NCI-H524 (cell line): ENCODE measurements at places on chromosomes 2 and 18.
A peak's percentile ranks its signal among the peaks of the same experiment; 100 is the strongest.

DNA sequence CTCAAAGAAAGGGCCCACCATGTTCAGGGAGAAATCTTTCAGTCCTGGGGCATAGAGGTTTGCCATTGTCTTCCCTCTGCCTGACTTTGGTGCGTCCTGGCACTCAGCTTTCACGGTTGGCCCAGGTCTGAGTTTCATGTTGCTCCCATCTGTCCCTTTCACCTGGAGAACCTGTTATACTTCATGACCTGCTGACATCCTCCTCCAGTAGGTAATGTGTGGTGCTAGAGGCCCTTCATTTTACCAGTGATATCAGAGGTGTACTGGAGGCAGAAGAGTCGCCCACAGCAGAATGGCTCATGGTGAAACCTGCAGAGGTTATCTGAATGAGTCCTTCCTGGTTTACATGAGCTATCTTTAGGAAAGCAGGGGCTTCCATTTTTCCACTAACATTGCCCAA is 128.8 kb upstream of the DLX2 start:
- no peak for DNase-seq

- DNase-seq: no peak
Observed at GRCh38 chr2:217940261-217941220, 62.3 kb downstream of the TNS1 start.

GRCh38 chr2:30828586-30828985 is 21.3 kb upstream of the CAPN13 start:
- DNase-seq: no peak

- no peak for DNase-seq
Observed at GRCh38 chr2:161913865-161914264, 160.2 kb downstream of the DPP4 start.

GRCh38 chr18:46247942-46248341 is 143.8 kb downstream of the HAUS1 start:
- DNase-seq: no peak

- DNase-seq: no peak
Observed at GRCh38 chr18:47484068-47484467, 232.6 kb upstream of the SKOR2 start.

DNA sequence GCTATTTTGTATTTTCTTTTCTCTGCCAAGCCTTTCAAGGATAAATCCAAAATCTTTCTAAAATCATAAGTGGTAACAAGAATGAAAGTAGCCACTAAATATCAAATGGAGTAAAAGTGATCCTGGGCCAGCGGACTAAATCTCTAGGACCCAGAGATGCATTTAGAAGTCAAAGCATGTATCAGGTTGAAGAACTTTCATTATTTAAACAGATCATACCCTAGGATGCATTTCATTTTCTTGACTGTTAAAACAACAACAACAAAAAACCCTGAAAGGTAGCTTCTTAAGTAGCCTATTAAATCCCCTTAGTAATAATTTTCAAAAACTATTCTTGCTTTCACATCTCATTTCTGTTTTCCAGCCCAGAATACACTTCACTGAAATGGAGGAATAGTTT is 4.8 kb upstream of the POU3F3 start:
- no peak for DNase-seq

- DNase-seq: no peak
Observed at GRCh38 chr2:29871541-29871940, 49.8 kb downstream of the ALK start.

DNA sequence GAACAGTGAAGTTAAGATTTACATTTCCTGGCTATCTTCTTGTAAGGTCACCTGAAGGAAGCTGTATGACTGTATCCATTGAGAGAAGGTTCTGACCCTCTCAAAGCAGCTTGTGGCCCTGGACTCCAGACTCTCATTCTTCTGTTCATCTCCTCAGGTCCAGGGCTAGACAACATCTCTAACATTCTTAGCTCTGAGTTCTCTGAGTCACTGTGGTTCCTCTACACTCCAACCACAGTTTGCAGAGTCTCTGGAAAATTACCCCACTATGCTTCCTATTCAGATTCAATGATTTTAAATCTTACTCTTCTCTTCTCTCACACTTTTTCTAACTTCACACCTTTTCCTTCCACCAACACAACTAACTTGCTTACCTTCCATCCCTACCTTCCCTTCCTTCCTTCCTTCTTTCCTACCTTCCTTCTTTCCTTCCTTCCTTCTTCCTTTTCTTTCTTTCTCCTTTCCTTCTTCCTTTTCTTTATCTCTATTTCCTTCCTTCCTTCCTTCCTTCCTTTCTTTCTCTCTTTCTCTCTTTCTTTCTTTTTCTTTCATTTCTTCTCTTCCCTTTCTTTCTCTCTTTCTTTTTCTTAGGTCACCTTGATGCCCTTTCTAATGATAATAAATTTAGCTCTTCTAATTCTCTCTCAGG is 824.3 kb upstream of the ZEB2 start:
- no peak for DNase-seq

- no peak for DNase-seq
Observed at GRCh38 chr2:147031897-147032296, 812.9 kb upstream of the ACVR2A start.

GRCh38 chr2:172293952-172294351 is 133.4 kb upstream of the ITGA6 start:
- peak; percentile 34 for DNase-seq

DNA sequence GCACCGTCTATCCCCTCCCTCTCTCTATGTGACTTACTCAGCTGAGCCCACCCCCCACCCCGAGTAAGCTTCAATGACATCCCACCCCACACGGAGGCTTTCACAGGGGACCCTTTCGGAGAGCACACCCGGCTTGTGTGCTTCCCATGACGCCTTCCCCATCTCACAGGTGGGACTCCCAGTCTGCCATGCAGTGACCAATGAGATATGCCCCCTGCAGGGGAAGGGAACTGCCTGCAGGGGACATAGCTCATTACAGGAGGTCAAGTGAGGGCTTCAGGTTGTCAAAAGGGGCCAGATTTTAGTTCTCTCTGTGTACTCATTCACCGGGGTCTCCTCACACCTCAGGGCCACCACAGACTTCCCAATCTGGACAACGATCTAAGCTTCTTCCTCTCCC is 112.6 kb downstream of the GAREM1 start:
- DNase-seq: no peak

GRCh38 chr2:224417947-224418346 is 16.0 kb upstream of the FAM124B start:
- no peak for DNase-seq

- no peak for DNase-seq
Observed at GRCh38 chr2:218691234-218691633, 19.3 kb downstream of the STK36 start.

GRCh38 chr18:58400331-58400870 is 228.5 kb downstream of the ALPK2 start:
- no peak for DNase-seq

GRCh38 chr2:48109491-48110204 is 203.3 kb upstream of the FBXO11 start:
- no peak for DNase-seq

GRCh38 chr2:135424849-135425248 is 106.2 kb downstream of the ZRANB3 start:
- no peak for DNase-seq

DNA sequence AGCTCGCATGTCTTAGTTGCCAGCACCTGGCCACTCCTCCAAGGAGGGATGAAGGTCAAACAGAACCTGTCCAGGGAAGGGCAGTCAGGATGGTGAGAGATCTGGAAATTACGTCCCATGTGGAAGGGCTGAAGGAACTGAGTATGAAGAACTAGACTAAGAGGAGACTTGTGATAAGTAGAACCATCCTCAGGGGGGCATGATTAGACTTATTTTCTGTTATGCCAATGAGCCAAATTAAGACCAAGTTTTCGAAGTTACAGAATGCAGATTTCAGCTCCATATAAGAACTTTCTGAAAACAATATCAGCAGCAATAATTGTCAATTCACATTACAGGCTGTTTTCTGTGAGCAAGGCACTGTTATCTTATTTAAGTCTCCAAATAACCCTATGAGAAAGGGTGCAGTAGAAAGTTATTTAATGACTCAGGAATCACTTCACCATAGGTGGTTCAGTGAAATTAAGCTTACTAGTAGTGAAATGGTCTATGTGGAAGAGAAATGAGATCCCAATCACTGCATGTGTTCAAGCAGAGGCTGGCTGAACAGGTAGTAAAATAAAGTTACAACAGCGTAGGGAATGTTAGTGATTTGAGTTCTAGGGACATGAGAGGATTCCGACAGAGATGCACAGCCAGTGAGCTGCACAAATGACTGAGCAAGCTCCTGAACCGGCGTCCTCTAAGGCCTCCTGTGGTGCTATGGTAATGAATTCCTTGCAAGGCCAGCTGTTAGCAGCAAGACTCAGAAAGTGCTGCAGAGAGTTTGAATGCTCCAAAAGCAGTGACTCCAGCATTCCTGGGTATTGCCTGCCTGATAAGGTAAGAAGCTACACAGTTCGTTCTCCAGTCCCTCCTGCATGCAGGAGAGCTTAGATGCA is 4.5 kb upstream of the DYM start:
- peak; percentile 6 for DNase-seq

- no peak for DNase-seq
Observed at GRCh38 chr2:187129306-187129705, 280.3 kb upstream of the ZSWIM2 start.

DNA sequence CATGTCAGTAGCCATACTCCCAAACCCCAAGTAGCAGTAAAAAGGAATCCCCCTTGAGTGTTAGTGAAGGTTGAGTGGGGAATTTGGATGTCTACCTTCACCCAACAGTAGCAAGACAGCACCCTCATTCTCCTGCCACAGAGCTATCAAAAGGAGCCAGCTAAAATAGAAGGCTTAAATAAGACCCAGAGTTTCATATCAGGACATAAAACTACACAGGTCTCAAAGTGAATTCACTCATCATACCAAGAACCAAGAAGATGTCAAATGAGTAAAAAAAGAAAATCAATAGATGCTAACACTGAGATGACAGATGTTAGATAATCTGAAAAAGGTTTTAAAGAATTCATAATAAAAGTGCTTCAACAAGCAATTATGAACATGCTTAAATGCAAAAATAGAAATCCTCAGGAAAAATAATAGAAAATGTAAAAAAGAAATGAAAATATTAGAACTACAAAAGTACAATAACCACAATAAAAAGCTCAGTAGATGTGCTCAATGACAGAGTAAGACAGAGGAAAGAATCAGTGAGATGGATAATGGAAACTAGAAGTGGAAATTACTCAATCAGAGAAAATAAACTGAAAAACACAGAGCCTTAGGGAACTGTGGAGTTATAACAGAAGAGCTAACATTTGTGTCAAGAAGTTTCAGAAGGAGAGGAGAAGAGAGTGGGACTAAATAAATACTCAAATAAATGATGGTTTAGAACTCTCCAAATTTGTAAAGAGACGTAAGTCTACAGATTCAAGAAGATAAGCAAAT is 90.5 kb downstream of the EDAR start:
- DNase-seq: no peak

- peak; percentile 85 for DNase-seq
Observed at GRCh38 chr18:10518595-10519255, 7.1 kb upstream of the NAPG start.

DNA sequence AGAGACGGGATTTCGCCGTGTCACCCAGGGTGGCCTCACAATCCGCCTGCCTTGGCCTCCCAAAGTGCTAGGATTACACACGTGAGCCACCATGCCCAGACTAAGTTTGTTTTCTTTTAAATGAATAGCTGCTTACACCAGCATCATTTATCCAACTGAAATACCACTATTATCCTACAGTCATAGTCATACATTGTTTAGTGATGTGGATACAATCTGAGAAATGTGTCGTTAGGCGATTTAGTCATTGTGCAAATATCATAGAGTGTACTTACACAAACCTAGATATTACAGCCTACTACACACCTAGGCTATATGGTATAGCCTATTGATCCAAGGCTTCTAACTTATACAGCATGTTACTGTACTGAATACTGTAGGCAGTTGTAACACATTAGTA is 10.3 kb downstream of the ZC3H15 start:
- no peak for DNase-seq

- DNase-seq: no peak
Observed at GRCh38 chr18:69865776-69866175, 81.9 kb downstream of the CD226 start.

GRCh38 chr2:82260521-82260920 is 1956.0 kb upstream of the LRRTM1 start:
- DNase-seq: no peak

DNA sequence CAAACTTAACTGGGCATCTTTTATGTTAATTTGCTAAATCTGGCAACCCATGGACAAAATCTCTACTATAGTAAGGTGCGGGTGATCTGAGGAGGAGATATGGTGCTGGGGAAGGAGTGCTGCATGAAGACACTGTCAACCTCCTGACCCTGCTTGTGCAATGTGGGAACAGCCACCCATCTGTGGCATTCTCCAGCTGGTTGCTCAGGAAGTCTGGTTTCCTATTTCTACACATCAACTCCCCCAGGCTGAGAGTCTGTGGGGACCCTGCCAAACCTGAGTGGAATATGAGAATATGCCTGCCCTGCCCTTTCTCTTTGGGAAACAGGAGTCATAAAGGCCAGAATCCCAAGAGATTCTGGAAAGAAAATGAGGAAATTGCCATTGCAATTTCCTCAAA is 60.1 kb upstream of the PAX3 start:
- no peak for DNase-seq

GRCh38 chr2:128444816-128445522 is 126.3 kb upstream of the HS6ST1 start:
- no peak for DNase-seq

DNA sequence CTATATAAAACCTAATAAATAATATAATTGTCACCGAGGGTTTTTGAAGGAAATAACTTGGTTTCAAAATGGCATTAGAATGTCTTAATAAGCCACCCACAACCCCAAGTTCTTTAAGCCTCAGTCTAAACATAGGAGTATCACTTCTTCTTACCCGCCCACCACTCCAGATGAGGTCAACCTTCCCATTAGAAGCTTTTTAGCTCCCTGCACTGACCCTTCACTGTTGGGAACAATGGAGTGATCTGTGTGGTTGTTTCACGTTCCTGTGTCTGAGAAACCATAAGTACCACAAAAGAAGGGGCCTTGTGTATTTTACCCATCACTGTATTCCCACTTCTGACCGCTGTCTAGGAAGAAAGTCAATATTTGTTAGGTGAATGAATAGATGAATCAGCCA is 326.3 kb upstream of the ZNF521 start:
- no peak for DNase-seq

DNA sequence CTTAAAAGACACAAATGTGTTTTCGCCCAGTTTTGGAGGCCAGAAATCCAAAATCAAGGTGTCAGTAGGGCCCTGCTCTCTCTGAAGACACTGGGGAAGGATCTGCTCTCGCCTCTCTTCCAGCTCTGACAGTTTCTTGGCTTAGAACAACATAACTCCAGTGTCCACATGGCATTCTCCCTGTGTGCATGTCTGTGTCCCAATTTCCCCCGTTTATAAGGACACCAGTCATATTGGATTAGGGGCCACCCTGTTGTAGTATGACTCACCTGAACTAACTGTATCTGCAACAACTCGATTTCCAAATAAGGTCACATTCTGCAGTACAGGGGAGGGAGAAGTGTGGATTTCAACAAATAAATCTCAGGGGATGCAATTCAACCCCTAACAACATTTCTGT is 263.2 kb downstream of the SS18 start:
- DNase-seq: no peak

GRCh38 chr2:125041846-125042245 is 1016.8 kb downstream of the CNTNAP5 start:
- DNase-seq: no peak
